ENCODE measurements at places on chromosomes 7 and 10.

DNA sequence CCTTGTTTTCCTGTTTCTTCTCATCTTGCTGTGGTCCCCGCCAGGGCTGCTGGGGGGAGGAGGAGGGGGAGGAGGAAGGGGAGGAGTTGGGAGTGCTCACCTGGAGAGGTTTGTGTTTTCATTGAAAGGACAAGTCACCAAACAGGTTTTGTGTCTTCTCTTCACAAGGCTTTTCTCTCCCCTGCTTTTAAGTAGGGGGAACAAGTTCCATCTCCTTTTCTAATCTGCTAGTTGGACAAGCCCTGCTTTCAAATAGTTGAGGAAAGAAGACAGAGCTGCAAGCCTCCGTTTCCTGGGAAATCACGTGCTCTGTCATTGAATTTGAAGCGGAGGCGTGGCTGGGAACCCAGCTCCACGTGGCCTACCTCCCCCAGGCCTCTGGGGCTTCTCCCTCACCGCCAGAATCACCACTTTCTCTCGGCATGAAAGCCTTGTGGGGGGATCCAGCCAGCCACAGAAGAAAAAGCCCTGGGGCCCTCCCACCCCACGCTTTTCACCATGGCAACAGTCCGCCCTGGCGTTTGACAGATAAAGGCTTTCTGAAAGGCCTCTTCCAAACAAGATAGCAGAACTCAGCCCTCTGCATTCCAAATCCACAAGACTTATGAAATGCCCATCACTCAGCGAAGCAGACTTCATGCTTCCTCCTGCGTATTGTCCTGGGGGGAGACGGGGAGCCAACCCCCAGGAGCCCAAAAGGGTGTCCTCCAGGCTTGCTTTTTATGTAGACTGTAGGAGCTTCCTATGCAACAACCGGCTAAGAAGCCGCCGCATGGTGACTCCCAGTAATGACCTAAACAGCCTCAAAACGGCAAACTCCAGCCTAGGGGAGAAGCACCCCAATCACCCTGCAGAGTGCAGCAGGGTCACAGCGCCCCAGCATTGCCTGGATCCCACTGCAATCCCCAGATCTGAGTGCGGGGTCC lies 51.7 kb downstream of the PROSER2 start:
- DNase-seq, result peak; percentile 15

DNA sequence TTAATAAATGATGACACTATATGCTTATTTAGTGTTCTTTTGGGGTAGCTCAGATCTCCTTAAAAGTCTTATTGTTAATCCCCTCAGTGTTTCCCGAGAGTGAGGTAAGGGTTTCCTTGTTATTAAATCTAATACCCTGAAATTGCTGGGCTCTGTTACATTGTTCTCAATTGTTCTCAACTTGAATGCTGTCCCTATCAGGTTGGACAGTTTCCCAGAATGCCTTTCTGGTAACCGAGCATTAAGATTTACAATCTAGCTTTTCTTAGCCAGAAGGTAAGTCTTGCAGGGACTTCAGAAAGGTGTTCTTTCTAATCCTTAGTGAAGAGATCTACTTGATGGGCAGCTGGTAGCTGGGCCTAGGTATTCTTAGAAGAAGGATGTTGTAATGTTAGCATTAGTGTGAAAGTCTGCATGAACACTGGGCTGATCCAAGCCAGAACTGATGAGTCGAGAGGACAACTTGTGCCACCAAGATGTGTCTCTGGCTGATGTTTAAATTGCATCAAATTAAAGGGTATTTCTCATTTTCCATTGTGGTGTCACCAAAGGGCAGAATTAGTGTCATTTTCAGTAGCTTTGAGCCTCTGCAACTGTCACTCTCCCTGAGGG lies 89.9 kb downstream of the SND1 start:
- no peak for DNase-seq

- DNase-seq, result no peak
Observed at GRCh38 chr10:57188846-57189245, 827.8 kb upstream of the ZWINT start.

GRCh38 chr7:112753298-112753697 lies 36.9 kb downstream of the TMEM168 start:
- DNase-seq, result no peak

- no peak for DNase-seq
Observed at GRCh38 chr7:99833289-99833877, 5.6 kb downstream of the CYP3A43 start.

Measured in stimulated activated CD8-positive, alpha-beta memory T cell treated with anti-CD3 and anti-CD28 coated beads, Interleukin-4, amount 100 ng/mL, for 1 hour (primary cell).